GM10248 (cell line): ENCODE measurements at places on chromosomes 13 and 19.

DNA sequence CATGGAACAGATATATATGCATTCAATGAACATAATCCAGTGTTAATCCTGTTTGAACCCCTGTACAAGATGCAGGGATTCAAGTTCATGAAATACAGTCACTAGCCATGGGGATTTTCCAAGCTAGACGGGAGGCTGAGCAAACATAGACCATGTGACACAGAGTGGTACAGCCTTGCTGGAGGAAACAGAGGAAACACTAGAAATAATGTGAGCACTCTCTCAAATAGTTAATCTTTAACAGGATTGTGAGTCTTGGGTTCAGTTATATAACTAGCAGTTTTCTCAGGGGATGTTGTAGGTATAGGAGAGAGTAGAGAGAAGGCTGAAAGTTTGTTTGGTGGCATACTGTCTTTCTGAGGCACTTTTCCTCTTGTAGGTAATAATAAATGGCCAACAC lies 13.9 kb upstream of the LGALS16 start:
- no peak for DNase-seq

- peak; percentile 52 for DNase-seq
These were observed 470 bp upstream of the GRTP1 start for GRCh38 chr13:113364311-113364889.

GRCh38 chr19:33661336-33661735 lies 39.6 kb downstream of the CHST8 start:
- DNase-seq = no peak

DNA sequence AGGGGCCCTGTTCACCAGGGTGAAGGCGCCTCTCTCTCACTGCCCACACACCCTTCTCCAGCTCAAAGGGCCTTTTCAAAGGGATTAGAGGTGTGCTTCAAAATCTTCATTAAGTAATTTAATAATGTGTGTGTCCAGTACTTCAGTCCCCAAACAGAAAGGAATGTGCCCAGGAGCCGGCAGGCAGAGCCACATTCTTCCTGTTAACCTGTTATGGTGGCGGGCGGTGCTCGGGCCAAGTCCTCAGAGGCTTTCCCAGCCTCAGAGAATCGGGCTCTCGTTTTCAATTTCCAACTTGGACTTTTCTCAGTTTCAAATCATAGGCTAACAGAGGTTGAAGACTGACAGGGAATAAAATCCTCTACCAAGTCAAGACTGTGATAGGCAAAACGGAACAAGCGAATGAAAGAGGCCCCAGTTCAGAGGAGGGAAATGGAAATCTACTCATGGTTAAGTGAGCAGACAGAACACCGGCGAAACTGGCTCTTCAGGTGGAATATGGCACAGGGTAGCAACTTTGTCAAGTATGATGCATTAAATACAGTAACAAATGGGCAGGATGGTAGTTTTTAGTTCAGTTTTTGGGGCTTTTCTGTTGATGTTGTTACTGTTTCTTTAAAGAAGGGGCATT lies 68.6 kb downstream of the FOXO1 start:
- DNase-seq = no peak

DNA sequence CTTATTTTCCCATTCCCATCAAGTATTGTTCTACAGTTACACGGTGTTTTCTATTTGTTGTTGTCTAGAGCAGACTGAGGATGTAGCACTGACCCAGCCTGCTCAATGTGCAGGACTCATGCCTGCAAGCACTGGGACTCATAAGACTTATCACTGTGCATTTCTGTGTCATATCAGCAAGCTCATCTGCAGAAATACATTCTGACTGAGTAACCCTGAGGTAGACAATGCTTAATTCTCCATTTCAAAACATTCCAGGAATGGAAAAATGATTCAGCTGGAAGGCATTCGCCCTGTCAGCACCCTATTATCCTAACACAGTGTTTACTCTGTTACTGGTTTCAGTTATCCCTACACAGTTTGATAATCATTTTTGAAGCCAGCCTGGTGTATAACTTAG lies 2506.4 kb downstream of the PCDH9 start:
- DNase-seq = no peak

DNA sequence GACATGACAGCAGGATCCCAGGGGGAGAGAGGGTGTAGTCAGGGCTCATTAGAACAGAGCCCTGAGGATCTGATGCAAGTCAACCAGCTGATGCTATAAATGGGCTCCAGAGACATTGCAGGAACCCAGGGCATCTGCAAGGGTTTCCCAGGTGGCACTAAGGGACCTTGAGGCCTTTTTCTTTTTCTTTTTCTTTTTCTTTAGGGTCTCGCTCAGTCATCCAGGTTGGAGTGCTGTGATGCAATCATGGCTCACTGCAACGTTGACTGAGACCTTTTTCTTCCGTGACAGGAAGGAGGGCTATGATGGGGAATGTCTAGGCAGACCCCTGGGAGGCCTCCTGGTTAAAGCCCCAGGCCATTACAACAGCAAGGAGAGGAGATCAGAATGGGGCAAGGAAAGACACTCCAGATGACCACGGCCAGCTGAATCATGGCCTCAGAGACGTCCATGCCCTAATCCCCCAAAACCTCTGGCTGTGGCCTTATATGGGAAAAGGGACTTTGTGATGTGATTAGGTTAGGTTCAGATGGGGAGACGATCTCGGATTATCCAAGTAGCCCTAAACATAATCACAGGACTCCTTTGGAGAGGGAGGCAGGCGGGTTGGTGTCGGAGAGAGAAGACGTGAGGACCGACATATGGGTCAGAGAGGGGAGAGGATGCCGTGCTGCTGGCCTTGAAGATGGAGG lies 4.5 kb upstream of the FCGRT start:
- DNase-seq = no peak

DNA sequence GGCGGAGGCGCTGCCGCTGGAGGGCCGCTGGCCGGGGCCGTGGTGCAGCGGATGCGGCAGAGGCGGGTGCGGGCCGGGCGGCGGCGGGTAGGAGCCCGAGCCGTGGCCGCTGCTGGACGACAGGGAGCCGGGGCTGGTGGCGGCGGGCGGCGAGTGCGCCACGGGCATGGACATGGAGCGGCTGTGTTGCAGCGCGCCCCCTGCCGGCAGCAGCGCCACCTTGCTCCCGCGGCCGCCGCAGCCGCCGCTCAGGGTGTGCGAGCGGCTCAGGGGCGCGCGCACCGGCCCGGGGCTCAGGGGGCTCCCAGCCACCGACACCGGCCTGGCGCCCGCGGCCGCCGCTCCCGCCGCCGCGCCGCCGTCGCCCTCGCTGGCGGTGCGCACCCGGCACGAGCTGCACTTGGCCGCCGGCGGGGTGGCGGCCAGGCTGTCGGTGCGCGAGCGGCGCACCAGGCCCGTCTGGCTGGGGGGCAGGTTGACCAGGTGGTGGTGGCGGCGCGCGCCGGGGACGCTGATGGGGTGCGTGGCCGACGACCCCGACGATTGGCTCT lies 1.7 kb downstream of the IRS2 start:
- no peak for DNase-seq

DNA sequence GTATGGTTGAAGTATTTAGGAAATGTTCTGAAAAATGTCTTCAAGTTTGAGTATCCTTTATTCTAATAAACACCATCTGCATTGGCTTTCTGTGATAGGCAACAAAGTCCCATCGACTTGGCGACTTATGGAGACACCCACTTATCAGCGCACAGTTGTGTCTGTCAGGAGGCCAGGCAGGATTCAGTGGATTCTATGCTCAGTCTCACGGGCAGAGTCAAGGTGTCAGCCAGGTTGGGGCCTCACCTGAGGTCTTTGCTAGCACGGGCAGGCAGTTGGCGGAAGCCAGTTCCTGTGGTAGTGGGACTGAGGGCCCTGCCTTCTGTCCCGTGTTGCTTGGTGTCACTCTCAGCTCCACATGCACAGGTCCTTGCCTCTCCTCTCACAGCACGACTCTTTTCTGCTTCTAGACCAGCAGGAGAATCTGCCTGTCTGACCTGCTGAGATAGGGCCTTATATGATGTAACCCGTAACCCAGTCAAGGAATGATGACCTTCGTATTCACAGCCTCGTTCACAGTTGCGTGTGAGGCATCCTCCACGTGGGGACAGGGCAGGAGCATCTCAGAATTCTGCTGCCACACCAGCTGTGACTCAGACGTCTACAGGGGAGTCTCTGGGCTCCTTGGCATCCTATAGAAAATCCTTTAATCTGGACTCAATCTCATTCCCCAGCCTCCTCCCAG lies 10.0 kb downstream of the CUL4A start:
- DNase-seq = no peak

GRCh38 chr13:23769401-23769800 lies 119.8 kb downstream of the MIPEP start:
- no peak for DNase-seq

GRCh38 chr13:42498521-42498920 lies 75.4 kb upstream of the TNFSF11 start:
- no peak for DNase-seq

GRCh38 chr13:25171170-25171516 lies 945 bp downstream of the AMER2 start:
- DNase-seq = no peak

DNA sequence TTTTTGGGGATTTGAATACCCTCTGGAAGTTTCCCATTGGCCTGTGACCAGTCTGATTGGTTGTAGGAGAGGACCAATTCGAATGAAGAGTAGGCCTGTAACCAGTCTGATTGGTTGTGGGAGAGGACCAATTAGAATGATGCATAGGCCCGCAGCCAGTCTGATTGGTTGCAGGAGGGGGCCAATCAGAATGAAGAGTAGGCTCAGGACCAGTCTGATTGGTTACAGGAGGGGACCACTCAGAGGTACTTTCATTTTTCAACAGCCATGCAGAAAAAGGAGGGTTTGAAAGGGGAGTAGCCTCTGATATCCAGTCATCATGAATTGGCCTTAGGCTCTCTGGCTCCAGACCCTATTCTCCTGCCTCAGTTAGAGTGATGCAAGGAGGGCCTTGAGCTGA lies 30.4 kb upstream of the SLC1A5 start:
- no peak for DNase-seq

GRCh38 chr19:6866741-6867151 lies 20.6 kb upstream of the ADGRE1 start:
- DNase-seq = no peak

- DNase-seq = no peak
These were observed 197.0 kb downstream of the MZT1 start for GRCh38 chr13:72530471-72530870.

DNA sequence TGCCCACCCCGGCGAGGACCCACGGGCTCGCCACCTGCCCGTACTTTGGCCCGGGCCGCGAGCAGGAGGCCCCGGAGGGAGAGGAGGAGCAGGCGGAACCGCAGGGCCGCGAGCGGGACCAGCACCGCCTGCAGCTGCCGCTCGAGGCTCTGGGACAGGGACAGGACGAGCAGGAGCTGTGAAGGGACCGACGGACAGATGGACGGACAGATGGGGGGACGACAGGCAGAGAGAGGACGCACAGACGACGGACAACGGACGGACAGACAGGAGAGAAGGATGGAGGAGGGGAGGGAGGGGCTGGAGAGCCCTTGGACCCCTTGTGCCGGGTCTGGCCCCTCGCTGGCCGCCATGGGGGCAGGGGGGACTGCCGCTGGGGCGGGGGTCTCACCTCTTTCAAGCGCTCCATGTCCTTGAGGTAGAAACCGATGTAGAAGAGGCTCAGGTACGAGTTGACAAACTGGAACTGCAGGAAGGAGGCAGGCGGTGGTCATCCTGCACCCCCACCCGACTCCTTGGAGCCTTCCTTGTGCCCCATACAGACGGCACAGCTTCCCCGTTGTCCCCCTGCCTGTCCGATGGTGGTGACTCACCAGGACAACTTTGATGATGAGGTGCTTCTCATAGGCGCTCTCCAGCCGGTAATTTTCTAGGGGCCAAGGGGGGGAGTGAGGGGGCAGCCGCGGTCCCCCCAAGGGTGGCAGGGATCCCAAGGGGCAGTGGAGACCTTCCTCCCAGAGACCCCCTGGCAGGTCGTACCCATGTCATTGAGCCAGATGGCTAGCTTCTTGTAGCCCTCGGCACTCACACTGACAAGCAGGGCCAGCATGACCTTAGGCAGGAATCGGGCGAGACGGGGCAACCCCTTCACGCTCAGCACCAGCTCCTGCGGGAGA lies 5.0 kb downstream of the ANO8 start:
- DNase-seq = no peak

DNA sequence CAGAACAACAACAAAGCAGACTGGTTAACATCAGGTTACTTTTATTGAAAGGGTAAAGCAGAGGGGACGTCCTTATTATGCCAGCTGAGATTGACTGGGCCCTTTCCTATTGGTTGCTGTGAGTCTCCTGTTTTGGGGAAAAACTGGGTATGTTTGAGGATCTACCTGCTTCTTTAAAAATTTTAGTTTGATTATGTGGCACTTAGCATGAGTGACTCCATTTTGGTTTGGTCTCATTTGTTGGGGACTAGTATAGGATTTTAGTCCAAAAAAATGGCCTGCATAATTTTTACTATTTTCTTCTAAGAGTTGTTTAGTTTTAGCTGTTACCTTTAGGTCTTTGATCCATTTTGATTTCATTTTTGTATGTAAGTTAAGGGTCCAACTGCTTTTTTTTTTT lies 14.4 kb downstream of the ZNF627 start:
- no peak for DNase-seq

DNA sequence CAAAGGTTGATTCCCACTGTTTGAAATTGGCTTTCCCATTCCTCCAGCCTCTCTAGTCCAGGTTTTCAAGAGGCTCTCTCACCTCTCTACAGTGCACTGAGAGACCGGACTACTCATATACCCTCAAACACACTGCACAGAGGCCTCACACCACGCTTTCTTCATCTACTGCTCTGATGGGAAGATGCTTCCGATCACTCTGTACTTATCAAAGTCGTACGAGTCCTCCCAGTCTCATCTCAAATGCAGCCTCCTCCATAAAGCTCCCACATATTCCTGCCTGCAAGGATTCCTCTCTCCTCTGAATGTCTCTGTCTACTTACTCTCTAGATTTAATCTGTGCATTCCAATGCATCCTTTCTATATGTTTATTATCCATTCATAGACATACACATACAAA lies 164.4 kb downstream of the EFNB2 start:
- DNase-seq = no peak

DNA sequence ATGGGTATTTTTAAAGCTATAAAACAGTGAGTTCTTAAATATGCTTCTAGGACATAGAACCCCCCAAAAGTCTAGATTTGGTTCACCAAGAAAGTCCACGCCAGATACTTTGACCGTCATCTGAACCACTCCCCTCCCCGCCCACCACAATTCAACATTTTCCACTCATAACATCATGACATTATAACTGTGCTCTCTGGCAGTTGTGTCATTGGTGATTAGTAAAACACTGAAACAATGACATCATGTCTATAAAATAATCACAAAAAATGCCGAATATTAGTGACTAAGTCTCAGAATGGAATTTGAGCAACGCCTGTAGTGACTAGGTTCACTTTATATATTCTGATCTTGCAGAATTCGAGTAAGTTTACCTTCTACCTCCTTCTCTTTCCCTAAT lies 732.3 kb downstream of the FGF9 start:
- DNase-seq = no peak

GRCh38 chr19:33721735-33722297 lies 74.9 kb upstream of the KCTD15 start:
- no peak for DNase-seq

GRCh38 chr13:42398533-42398932 lies 126.6 kb downstream of the AKAP11 start:
- no peak for DNase-seq
